Muscle of arm (tissue), 14 donors: ENCODE measurements at places on chromosomes 12 and 14.

GRCh38 chr12:18595412-18595811, 142.4 kb downstream of the PLCZ1 start:
- DNase-seq, result no peak

GRCh38 chr14:86787717-86788116, 1205.3 kb downstream of the GALC start:
- peak; percentile 26 for DNase-seq

DNA sequence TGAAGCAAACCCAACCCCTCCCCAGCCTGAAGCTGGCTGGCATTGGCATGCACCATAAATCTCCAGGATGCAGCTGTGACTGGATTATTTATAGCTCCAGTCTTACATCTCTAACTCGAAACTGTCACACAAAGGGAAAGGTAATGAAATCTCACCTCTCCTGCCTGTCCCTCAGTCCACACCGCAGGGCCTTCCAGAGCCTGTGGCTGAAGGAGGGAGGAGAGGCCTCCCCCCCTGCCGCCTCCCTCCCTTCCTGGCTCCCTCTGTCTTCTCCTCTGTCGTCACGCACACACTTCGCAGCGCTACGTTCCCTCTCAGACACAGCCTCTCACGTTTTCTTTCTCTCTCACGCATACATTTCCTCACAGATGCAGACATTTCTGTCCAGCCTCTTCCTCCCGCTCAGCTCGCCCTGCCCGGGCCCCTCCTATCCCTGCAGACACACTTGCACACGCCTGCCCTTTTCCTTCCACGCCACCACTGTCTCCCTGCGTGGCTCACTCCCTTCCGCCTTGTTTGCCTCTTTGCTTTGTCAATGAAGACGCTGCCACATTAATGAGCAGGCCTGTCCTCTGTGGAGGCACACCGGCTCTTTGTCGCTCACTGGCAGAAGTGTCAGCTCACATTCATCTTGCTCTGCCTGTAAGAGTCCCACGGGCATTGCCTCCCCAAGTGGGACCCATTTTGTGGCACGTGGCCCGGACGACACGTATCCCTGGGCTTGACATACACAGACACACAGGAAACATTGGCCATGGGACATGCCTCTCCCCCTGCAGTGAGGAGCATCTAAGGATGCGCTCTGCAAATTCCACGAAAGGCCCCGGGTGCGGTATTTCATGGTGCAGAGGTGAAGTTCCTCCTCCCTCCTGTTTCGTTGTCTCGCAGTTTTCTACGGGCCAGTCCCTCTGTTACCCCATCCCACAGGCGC, 27.9 kb downstream of the IRF2BPL start:
- DNase-seq, result peak; percentile 68

GRCh38 chr12:63208956-63209355, 58.0 kb upstream of the AVPR1A start:
- DNase-seq, result no peak

DNA sequence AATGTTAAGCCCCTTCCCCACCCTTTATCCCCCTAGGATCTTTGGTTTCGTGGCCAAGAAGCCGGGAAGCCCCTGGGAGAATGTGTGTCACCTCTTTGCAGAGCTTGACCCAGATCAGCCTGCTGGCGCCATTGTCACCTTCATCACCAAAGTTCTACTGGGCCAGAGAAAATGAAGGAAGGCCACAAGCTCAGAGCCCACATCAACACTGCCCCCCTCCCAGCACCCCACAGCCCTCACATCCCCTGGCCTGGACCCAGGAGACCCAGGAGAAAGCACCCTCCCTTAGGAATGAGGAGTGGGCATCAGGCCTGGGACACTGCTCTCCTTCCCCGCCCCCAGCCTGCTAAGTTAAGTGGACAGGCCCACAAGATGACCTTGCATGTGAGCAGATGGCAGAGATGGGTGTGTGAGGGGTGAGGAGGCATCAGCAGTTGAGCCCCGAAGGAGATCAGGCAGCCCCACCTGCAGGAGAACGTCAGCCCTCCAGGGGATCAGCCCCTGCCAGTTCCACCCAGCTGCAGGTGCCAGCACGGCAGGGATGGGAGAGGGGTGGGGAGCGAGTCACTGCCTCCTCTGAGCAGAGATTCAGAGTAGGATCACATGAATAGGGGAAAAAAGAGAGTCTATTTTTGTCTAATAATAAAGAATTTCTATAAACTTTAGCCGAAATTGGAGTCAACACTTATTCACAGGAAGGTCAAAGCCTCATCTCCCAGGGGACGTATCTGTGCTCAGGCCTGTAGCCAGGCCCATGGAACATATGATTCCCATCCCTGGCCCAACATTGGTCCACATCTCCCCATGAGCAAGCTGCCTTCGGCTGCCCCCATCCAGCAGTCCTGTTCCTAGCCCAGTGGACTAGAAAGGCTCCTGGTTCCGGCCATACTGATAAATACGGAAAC, 14.1 kb downstream of the TNS2 start:
- DNase-seq, result peak; percentile 89
